Inflammatory macrophage treated with lipopolysaccharide for 4 hours (primary cell): ENCODE measurements at places on chromosomes 7 and 10.

GRCh38 chr7:157499121-157499834 is 162.5 kb downstream of the DNAJB6 start:
- no peak for DNase-seq

DNA sequence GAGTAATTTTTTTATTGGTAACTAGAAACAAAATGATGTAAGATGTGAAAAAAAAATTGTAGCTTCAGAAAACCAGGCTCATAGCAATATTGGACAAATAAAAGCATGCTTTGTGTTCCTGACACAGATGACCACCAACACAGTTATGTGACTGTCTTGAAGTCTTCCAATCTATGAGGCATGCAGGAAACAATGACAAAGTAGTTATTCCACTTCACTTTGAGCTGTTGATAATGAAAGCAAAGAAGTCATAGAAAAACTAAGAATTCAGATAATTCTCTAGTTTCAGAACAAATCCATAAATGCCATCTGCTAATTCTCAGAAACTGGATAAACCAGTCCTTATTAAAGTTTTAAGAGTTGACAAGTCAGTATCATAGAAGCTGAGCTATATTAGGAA is 378.4 kb upstream of the SEMA3D start:
- no peak for DNase-seq

- no peak for DNase-seq
These were observed 288.3 kb upstream of the HABP2 start for GRCh38 chr10:113264333-113265131.

GRCh38 chr10:44935201-44935965 is 24.2 kb upstream of the RASSF4 start:
- no peak for DNase-seq

GRCh38 chr7:585229-585711 is 65.6 kb upstream of the PDGFA start:
- DNase-seq, result no peak

DNA sequence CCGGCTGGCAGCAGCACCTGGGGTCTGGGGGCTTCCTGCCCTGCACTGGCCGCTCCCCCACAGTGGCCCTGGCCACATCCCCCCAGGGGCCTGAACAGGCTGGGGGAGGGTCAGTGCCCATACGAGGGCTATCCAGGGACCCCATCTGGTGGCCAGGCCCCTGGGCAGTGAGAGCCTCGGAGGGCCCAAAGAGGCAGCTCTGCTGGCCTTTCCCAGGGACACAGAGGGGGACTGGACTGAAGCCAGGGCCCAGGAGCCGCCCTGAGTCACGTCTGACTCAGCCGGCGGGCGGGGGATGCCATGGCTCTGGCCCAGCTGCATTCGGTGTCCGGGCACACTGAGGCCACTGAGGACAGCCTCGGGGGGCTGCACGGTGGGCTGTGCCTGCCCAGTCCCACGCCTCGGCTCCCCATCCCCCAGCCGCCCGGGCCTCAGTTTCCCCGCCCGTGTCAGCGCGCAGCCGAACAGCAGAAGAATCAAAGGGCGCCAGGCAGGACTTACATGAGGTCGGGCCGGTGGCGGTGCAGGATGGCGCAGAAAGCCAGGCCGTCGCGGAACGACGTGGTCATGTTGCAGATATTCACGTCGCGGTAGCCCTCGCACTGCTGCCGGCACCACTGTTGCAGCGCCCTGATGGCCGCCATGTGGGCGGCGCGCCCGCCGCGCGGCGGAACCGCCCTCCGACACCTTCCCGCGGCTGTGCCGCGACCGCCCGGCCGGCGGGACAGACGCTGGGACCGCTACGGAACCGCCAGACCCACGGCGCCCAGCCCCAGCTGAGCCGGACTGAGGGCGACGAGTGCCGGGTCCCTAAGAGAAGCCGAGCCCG is at the start of gene MICALL2:
TSS of gene MICALL2 (minus strand) at position 788 of the 829 bp plus-strand sequence. CDS start at position 644, 144 bp downstream.
- peak; percentile 85 for DNase-seq

- DNase-seq, result no peak
These were observed 26.1 kb downstream of the HACD1 start for GRCh38 chr10:17590969-17591645.

- no peak for DNase-seq
These were observed 2.6 kb downstream of the CXCL12 start for GRCh38 chr10:44382131-44382858.

DNA sequence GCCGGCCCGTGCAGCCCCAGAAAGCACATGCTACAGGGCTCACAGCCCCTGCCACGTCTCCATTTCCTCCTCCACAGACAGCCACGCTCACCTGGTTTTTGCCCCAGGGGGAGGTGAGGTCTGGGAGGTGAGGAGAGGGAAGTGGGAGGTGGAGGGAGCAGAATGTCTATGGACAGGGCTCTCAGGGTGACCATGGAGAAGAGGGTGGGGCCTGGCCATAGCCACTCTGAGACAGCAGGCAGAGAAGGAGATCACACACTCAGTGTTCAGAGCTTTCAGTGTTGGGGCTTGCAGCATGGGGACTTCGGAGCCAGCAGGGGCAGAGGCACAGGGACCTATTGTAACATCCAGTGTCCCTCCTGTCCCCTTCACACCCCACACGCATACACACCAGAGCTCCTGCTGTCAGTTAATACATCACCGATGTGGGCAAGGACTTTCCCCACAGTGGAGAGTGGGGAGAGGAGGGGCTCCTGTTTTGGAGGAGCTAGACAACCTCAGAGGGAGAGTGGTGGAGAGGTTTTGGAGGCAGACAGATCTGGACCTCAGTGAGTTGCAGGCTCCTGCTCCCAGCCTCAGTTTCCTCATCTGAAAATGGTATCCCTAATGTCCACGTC is 14.4 kb downstream of the WDFY4 start:
- DNase-seq, result no peak

DNA sequence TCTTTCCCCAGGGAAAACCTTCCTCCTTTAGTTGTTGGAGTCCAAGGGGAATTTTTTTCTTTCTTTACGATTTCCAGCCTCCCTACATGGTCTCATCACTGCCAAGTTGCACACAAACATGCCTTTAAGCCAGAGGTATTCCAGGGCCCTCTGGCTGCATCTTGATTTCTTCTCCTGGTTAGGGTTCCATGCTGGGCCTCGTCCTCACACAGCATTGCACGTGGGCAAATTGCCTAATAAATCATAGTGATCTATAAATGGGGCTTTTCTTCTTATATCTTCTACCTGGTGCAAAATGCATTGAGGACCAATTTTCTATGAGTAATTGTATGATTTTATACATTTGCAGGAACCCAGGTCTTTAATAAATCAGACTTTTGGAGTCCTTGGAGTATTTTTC is 284.2 kb downstream of the C7orf25 start:
- no peak for DNase-seq

- no peak for DNase-seq
These were observed 355.0 kb downstream of the DNAJB6 start for GRCh38 chr7:157691586-157692459.

- DNase-seq, result no peak
These were observed 143.3 kb upstream of the GPR26 start for GRCh38 chr10:123522702-123523312.

DNA sequence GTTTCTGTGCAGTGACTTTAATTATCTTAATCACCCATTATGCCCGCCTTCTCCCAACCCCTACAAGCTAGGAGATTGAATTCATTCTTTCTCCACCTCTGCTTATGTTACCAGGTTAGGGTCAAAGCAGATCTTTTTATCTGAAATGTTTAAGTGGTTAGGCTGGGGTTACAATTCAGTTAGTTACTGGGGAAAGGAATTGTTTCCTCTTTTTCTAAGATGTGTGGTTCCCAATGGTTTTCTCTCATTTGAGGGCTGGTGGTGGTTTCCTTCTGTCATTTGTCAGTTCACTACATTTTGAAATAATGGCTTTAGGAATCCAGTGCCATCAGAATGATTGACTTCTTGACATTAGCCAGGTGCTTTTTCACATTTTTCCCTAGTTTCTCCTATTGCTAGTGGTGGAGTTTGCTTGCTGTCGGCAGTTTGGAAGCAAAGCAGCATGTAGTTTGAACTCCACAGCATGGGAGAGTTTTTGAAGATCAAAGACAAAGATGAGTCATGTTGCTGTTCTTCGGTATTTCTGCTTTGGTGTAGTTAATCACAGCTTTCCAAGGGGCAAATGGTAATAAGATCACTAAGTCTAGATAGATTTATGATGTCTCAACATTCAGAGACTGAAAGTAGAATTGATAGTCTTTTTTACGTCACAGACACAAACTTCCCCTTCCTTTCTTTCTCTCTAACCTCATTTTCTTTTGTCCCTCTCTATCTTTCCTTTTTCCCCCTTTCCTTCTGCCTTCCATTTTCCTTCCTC is 168.2 kb downstream of the SND1 start:
- DNase-seq, result peak; percentile 67

DNA sequence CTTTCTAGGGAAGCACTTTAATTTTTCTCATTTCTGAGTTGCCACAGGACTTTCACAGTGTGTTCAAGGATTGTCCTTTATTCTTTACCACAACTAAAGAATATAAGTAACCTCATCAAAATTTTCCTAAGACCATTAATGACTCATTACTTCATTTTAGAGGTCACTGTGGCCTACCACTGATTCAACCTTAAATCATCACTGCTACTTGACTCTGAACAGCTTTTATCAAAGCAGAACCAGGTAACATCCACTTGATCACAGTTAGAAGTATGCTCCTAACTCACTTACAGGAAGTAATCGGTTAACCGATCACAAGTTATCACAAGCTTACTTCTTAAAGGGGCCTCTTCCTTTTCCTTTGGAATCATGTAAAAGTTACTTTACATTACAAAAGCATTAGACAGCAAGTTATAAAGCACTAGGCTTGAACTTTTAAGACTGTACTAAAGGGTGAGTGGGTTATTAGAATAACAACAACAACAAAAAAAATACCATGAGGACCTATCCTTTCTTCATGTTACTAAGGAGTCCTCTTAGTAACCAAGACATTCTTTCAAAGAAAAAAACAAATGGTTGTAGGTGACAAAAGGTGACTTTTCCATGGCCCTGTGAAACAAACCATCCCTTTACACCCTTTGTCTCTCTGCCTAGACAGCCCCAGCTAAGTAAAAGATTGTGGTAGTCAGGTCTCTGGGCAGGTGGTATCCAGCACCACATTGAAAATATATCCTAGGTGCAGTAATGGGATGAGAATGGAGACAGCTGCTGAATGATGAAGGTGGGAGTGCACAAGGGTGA is 40.0 kb upstream of the PDK4 start:
- DNase-seq, result peak; percentile 0

DNA sequence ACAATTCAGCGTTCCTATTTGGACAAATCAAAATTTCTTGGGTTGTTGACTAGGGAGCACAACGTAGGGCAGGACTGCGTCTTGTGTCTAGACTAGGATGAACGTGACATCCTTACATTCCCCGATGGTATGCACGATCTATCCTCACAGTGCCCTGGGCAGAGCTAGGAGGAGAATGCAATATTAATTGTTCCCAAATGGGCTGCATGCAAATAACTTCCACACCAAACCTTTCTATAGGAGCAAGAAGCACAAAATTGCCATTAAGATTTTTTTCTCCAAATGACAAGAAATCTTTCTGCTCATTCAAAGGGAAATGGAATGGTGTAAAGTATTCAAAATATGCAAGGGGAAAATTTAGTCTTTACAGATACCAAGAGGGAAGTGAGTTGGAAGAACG is 21.4 kb upstream of the AQP1 start:
- no peak for DNase-seq

- no peak for DNase-seq
These were observed 13.0 kb downstream of the ADCYAP1R1 start for GRCh38 chr7:31065021-31065593.

DNA sequence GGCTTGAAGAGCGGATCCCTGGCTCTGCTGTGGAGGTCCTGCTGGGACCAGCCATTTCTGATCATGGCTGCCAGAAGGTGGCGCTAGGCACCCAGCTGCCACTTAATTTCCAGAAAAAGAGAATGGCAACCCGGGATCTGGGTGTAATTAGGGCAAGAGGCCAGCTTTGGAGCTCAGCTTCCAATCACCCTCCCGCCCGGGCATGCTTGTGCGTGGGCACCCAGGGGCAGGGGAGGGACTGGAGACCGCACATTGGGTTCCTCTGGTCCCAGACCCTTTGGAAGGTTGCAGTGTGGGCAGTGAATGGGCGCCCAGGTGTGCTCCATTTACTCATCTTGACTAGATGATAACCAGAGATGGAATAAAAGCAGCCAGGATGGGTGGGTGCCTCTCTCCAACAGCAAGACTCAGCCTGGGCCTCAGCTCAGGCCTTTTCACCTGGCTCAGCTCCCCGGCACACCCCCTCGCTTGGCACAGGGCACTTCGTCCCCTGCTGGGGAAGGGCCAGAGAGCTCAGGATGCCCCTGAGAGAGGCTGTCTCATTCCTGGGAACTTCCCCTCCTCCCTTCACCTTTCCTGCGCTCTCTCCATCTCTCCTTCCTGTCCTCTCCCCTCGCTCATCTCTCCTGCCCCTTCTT is 14.7 kb downstream of the FAM241B start:
- peak; percentile 32 for DNase-seq

DNA sequence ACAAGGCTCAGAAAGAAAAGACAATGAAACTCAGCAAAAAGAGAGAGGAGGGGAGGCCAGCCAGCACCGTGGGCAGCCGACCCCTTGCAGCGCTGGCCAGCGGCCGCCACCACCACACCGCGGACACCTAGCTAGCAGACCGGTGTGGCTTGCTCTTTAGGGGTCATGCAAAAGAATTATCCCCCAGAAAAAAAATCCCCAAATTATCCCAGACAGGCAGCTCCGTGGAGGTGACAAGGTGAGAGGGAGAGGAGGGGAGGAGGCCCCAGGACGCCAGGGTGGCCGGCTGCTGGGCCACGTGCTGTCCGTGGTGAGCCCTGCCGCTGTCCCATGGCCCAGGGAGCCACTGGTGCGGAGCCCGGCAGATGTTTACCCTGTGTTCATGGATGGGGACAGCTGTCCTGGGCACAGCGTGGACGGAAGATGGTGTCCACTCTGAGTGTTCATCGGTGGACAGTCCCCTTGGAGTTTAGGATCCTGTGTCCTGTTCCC is 16.5 kb downstream of the YKT6 start:
- DNase-seq, result no peak

DNA sequence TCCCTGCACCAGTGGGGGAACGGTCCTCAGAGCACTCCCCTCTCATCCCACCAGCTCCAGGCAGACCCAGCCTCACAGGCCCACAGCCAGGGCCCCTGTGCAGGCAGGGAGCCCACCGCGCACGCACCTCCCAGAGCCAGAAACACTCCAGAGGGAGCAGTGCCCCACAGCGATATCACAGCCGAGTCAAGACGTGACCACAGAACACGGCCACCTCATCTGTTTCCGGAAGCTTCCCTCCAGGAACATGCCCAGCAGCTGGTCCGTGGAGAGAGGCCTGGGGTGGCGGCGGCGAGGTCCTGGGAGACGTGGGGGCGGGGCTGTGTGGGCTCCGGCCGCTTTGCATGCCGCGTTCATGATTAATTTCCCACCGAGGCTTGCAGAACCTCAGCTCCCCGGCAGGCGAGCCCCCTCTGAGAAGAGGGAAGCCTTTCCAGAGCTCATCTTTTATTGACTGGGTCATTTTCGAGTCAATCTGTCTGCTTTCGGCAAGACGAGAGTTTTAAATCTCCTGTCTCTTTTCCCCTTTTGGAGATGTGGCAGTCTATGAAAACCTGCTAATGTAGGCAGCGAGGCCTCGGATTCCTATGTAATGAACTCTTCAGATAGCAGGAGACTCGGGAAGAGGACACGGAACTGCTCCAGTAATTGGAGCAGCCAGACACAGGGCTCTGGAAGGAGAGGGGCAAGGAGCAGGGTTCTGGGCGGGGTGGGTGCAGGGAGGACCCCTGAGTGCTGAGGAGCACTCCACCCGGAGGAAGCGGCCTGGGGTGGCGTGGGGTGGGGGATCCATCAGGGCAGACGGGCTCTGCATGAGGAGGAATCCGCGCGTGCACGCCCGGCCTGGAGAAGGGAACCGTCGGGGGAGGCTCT is 242.8 kb downstream of the ELFN1 start:
- DNase-seq, result peak; percentile 42

- DNase-seq, result no peak
These were observed 414.1 kb upstream of the ETV1 start for GRCh38 chr7:14403587-14403986.

GRCh38 chr7:140714331-140715040 is 18.0 kb downstream of the NDUFB2 start:
- no peak for DNase-seq
